Breast epithelium (tissue), 4 donors: ENCODE measurements at places on chromosomes 5 and 9. TPM values are rescaled to one million over a fixed set of nuclear protein-coding genes. Genes with fewer than 3 reads are reported as not detected.

- no peak for DNase-seq
These were observed 107.5 kb upstream of the TLR4 start for GRCh38 chr9:117596678-117597077.

DNA sequence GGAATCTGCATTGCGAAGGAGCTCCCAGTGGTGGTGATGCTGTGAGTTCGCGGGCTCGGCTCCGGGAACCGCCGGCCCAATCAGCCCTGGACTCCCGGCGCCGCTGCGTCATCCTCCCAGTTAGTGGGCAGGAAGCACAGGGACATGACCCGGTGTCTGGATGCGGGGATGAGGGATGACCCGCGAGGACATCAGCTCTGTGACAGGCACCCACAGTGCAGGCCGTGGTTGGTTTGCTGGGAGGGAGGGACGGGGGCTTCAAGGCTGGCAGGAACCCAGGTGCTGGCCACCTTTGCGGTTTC, 996 bp downstream of the NXNL2 start:
- no peak for DNase-seq

DNA sequence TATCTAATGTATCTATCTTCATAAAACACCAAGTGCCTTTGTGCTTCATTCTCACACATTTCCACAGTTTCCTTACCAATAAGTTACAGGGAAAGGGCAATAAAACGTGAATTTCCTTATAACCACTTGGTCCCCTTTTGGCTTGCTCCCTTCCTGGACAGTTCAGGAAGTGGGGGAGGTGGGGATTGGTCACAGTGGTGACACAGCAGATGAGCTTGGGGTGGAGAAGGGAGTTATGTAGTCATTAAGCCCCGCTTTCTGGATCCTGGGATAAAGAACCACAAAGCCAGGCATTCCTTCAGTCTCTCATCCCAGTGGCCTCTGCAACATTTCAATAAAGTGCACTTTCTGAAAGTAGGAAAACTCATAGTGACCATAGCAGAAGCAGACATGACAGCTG, 47.1 kb upstream of the FYB1 start:
- no peak for DNase-seq

GRCh38 chr5:94066437-94067207, 325.2 kb upstream of the POU5F2 start:
- no peak for DNase-seq

DNA sequence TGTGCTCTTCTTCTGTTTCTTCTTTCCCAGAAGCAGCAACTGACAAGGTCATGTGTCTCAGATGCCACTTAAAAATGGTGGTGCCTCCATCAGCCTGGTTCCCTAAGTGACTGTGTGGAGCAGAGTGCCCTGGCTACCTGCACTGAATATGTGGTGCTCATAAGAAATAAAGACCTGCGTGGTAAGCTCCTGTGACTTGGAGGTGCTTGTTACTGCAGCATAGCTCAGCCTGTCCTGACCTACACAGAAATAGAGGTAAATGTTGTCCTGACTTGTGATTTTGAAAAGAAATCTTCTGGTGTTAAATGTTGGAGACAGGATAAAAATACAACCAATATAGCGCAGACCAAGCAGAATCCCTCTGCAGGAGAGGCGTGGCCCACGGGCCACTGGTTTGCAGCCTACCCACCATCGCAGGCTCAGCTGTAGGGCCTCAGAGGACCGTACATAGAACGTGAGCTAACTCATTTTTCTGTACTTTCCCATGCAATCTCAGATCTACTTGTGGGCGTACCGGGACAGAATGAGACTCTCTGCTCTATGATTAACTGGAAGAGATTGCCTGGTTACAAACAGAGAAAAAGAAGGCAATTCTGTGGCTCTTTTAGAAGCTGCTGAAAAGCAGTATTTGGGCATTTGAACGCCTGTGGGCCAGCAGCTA, 79.4 kb upstream of the UNC5A start:
- DNase-seq = no peak

GRCh38 chr5:135435467-135436330, 11.4 kb downstream of the DCANP1 start:
- no peak for DNase-seq

MINAR2 gene
- not detected for total RNA-seq

LCN12 gene
- 5.6 TPM for total RNA-seq

KIF20A gene
- total RNA-seq = not detected

C1QTNF2 gene
- total RNA-seq = 0.48 TPM

FOXD1 gene
- total RNA-seq = 0.29 TPM

NREP gene
- total RNA-seq = 9.8 TPM

PCBD2 gene
- 6.9 TPM for total RNA-seq

NSG2 gene
- not detected for total RNA-seq
